ENCODE measurements at places on chromosomes 4 and X.

- DNase-seq = no peak
These were observed 1473.4 kb downstream of the RPA4 start for GRCh38 chrX:98357146-98357545.

DNA sequence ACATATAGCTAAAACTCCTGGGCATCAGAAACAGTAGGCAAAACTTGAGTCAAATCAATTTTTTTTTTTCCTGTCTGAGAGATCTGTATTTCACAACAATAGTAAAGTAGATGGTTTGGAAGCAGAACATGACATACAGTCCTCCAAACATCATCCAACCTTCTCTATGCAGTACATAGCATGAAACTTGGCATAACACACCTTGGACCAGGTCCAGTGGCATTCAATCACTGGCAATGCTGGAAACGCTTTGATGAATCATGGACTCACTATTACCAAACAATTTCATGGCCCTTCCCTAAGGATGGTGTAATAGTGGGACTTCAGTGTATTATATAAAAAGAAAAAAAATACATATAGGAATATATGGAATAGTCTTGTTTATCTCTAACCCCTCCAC, 154.6 kb downstream of the FMR1NB start:
- DNase-seq = no peak

DNA sequence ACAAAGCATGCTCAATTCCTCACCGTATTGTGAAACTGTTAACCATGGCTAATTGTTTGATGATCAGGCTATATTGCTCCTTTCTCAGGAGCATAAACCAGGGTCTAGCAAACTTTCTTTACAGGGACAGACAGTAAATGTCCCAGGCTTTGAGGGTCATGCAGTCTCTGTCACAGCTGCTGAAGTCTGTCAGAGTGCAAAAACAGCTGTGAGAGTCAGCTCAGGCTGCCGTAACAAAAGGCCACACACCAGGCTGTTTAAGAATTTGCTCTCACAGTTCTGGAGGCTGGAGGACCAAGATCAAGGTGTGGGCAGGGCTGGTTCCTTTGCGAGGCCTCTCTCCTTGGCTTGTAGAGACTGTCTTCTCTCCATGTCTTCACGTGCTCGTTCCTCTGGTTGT, 75.6 kb downstream of the GPR143 start:
- DNase-seq = no peak

DNA sequence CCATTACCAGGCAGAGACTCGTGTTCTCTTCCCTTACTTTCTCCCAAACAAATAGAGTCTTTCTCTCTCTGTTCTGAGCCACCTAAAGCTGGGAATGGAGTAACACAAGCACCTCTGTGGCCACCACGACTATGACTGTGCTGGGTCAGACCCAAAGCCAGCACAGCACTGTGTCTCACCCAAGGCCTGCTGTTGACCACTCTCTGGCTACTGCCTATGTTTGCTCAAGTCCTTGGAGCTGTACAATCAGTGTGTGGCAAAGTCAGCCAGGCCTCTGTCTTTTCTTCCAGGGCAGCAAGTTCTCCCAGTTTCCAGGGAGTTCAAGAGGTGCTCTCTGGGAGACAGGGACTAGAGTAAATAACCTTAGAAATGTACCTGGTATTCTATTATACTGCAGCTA, 239.4 kb downstream of the FAM47A start:
- DNase-seq = no peak

Data from stimulated activated CD4-positive, alpha-beta T cell treated with anti-CD3 and anti-CD28 coated beads, Interleukin-2, amount 100 ng/mL, for 48 hours (primary cell).